ENCODE measurements at places on chromosomes 16 and 17. TPM values are rescaled to one million over a fixed set of nuclear protein-coding genes. Genes with fewer than 3 reads are reported as not detected.

DNA sequence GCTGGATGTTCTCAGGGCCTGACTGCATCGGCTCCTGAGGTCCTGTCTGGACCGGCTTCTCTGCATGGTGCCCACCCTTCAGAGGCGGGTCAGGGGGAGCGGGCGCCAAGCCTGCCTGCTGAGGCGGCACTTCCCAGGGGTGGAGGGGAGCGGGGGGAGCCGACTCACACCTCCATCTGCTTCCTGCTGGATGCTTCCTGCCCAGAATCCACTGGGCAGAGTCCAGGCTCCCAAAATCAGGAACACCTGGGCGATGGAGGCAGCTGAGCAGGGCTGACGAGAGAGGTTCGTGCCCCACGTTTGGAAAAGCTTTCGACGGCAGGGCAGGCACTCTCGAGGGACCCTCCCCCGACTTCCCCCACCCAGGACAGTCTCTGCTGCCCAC, 42.2 kb downstream of the TIMM22 start:
- no peak for DNase-seq

The TMEM114 gene
- not detected for polyA plus RNA-seq

- DNase-seq: no peak
Measured at GRCh38 chr16:10846213-10846998, 27.8 kb upstream of the TVP23A start.

GRCh38 chr17:50771991-50772785, 4.9 kb upstream of the ANKRD40CL start:
- DNase-seq: no peak

DNA sequence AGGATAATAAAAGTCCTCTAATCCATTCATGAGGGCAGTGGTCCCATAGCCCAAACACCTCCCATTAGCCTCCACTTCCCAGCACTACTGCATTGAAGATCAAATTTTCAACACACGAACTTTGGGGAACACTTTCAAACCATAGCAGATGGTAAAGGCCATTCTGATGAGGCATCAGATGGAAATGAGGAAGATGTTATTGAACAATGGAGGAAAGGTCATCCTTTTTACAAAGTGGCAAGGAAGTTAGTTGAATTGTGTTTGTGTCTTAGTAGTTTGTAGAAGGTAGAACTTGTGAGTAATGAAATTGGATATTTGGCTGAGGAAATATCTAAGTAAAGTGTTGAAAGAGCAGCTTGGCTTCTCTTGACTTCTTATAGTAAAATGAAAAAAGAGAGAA, 93.3 kb upstream of the NLRP1 start:
- no peak for DNase-seq

Measured in A549 (cell line).